ENCODE measurements at places on chromosomes 2 and 18. TPM values are rescaled to one million over a fixed set of nuclear protein-coding genes. Genes with fewer than 3 reads are reported as not detected.

- no peak overlapping the region for H3K27ac ChIP-seq
- no peak overlapping the region for H3K4me3 ChIP-seq
- peaks cover 13% of the 10 kb centered on the region for H3K4me1 ChIP-seq
Measured at GRCh38 chr18:44729631-44730101, 49.0 kb downstream of the SETBP1 start.

DNA sequence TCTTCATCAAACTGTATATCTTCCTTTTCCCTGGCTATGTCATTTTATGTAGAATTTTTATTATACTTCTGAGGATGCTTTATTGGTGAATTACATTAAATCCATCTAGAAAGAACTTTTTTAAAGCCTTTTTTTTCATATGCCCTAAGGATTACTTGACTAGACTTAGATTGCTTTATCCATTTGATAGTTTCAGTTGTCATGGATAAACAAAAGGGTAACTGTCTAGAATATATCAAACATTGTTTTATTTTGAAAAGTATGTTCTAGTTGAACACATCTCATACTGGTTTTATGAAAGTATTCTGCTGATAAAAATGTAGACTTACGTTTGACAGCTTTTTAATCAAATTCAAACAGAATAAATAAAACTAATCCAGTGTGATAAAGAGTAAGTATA, 639.8 kb downstream of the ARHGAP15 start:
- no peak for DNase-seq
- no peak overlapping the region for H3K27ac ChIP-seq
- no peaks in the 10 kb centered on the region for H3K36me3 ChIP-seq
- no peak overlapping the region for H3K4me3 ChIP-seq

DNA sequence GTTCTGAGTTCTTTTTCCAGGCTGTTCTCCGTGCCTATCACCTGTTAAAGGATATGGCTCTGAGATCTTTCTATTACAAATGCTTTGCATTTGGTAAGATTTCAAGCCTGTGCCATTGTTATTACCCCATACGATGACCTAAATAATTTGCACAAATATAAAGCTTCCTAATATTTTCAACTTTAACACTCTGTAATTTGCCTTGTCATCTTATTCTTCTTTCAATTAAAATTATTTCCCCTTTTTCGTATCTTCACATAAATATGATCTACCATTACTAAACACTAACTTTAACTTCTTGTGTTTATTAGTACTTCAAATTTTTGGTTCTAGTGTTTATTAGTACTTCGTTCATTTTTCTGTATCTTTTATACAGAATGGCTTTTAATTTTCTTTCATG, 3.2 kb upstream of the MSL3B start:
- no peaks in the 10 kb centered on the region for H3K36me3 ChIP-seq
- no peaks in the 10 kb centered on the region for H3K27me3 ChIP-seq
- H3K4me1 ChIP-seq, result no peaks in the 10 kb centered on the region
- no peak for DNase-seq
- no peak overlapping the region for H3K27ac ChIP-seq

GRCh38 chr18:24086082-24086481, 52.8 kb upstream of the CABYR start:
- H3K4me3 ChIP-seq, result no peak overlapping the region
- no peak for DNase-seq
- no peaks in the 10 kb centered on the region for H3K36me3 ChIP-seq
- no peaks in the 10 kb centered on the region for H3K27me3 ChIP-seq

Gene ELP2
- 94.8 TPM for total RNA-seq

DNA sequence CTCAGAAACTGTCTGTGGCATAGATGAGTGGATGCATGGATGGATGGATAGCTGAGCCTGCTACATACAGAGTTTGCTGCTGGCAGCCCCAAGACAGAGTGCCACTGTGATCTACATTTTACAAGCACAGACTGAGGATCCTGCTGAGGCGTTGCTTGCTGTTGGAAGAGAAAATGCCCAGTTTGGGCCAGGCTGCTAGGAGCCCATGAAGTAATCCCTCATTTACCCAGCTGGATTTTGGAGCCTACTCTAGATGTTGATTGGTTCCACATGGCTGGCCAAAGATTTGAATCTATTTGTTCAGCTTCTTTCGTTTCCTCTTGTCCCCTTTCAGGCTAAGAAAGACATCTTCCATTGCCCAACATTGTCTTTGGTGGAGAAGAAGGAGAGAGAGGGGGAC, 261.3 kb downstream of the CLIP4 start:
- no peaks in the 10 kb centered on the region for H3K4me1 ChIP-seq
- no peak for DNase-seq
- H3K4me3 ChIP-seq, result no peak overlapping the region

DNA sequence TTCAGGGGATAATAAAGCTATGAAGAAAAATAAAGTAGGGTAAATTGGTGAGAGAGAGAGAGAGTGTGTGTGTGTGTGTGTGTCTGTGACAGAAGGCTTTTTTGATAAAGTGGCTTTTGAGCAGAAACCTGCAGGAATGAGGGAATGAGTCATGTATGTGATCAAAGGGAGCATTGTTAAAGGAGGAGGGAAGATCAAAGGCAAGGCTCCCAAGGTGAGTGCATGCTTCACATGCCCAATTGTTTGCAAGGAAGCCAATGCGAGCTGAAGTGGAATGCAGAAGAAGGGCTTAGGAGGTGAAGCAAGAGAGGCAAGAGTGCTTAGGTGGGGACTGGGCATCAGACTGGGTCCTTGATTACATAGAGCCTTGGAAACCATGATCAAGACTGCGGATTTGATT, 96.8 kb downstream of the DNAH6 start:
- H3K36me3 ChIP-seq, result no peaks in the 10 kb centered on the region
- no peak overlapping the region for H3K27ac ChIP-seq
- no peaks in the 10 kb centered on the region for H3K4me1 ChIP-seq
- DNase-seq, result no peak
- H3K4me3 ChIP-seq, result no peak overlapping the region

GRCh38 chr18:22228976-22229375, 59.6 kb downstream of the GATA6 start:
- no peaks in the 10 kb centered on the region for H3K27me3 ChIP-seq
- H3K4me3 ChIP-seq, result no peak overlapping the region
- H3K27ac ChIP-seq, result no peak overlapping the region
- no peaks in the 10 kb centered on the region for H3K36me3 ChIP-seq

DNA sequence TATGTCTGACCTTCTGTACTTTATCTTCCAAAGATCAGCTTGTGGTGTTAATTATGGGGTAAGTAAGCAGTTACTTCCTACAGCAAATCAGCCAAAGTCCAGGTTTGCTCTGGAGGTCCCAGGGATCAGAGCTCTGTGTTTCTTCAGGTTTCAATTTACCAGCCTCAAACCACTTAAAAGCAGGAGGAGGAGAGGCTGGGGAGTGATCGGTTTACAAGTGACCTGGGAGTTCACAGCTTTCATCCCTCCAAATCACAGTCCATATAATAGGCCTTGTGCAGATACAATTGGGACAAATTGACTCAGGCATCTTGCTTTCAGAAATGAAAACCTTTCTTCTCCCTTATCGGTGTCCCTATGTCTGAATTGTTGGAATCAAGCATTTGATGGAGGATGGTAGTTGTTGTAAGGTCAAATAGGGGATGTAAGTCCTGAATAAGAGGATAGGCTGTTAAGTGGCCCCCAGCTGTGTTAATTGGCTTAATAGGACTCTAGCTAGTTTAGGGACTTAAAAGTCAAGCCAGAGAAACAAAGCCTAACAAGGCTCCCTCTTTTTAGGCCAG, 188.0 kb upstream of the NT5C1B start:
- H3K27me3 ChIP-seq, result no peaks in the 10 kb centered on the region
- no peak for DNase-seq
- H3K4me1 ChIP-seq, result no peaks in the 10 kb centered on the region
- H3K4me3 ChIP-seq, result no peak overlapping the region
- H3K36me3 ChIP-seq, result no peaks in the 10 kb centered on the region

Gene CCDC85A
- total RNA-seq, result 3.9 TPM

DNA sequence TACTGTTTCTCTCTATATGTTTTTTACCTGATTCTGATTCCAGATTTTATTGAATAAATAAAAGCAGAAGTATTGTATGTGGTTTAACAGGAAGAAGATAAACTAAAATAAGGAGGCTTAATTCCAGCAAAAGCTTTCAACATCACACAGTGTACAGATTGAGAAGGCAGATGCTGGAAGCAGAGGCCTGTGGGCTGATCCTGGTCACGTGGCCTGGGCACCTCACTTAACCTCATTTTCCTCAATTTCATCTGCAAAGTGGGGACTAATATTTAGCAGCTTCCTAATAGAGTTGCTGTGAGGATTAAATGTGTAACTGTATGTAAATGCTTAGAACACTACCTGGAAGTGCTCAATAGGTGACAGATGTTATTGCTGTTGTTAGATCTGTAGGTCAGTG, 58.0 kb downstream of the CDCA7 start:
- no peak for DNase-seq
- no peak overlapping the region for H3K27ac ChIP-seq
- no peaks in the 10 kb centered on the region for H3K36me3 ChIP-seq
- no peaks in the 10 kb centered on the region for H3K27me3 ChIP-seq
- H3K4me1 ChIP-seq, result no peaks in the 10 kb centered on the region

Gene SCN9A
- 117 TPM for total RNA-seq

DNA sequence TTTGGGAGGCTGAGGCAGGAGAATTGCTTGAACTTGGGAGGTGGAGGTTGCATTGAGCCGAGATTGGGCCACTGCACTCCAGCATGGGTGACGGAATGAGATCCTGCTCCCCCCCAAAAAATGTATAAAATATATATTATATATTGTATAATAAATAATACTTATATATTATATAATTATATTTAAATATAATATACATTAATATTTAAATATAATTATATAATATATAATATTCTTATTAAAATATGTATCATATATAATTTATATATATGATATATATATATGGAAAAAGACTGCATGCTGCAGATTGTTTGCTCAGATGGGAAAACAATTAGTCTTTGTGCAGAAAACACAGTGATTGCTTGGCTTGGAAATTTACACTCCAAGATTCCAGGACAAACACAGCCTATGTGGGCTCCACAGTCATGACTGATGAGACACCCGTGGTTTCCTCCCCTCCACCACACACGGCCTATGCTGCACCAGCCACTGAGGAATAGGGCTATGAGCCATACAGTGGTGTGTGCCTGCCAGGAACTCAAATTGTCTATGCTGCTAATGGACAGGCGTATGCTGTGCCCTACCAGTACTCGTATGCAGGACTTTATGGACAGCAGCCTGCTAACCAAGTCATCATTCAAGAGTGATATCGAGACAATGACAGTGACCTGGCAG, 30.0 kb downstream of the PMAIP1 start:
- no peak overlapping the region for H3K4me3 ChIP-seq
- H3K27ac ChIP-seq, result no peak overlapping the region
- no peaks in the 10 kb centered on the region for H3K4me1 ChIP-seq
- H3K27me3 ChIP-seq, result no peaks in the 10 kb centered on the region
- no peaks in the 10 kb centered on the region for H3K36me3 ChIP-seq
- DNase-seq, result no peak

Gene GRP
- 2.9 TPM for total RNA-seq

DNA sequence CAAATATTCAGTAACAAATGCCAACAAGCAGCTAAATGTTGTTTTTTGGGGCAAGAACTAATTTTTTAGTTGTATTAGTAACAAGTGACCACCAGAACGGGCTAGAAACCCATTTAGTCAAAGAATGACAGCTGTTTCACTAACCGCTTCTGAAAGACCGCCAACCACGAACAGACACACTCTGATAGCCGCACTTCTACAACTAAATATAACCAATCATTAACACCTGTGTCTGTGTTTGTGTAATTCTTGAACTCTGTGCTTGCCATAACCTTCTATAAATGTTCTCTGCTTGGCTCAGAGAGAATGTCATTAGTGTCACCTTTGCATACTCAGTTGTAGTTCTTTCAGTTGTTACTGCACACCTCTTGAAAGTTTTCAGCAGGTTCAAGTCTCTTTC, 526.3 kb upstream of the LRRTM1 start:
- no peaks in the 10 kb centered on the region for H3K27me3 ChIP-seq
- no peaks in the 10 kb centered on the region for H3K4me1 ChIP-seq
- DNase-seq, result no peak
- H3K36me3 ChIP-seq, result no peaks in the 10 kb centered on the region

DNA sequence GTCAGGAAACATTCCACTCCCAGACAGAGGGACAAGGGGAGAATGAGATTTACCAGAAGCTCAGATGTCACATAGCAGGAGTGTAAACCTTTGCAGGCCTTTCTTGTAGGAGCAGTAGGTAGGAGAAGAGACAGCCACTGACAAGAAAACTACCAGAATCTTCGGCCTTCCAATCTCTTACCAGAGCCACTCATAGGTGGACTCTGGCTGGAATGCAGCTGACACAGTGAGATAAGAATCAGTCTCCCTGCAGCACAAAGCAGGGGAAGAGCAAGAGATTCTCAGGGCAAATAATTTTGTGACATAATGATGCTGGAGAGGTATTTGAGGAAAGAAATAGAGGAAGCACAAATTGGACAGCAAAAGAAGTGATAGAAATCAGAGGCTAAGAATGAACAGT, 1534.5 kb downstream of the DPP10 start:
- H3K4me3 ChIP-seq, result no peak overlapping the region
- H3K27ac ChIP-seq, result no peak overlapping the region
- H3K36me3 ChIP-seq, result no peaks in the 10 kb centered on the region
- no peaks in the 10 kb centered on the region for H3K4me1 ChIP-seq

DNA sequence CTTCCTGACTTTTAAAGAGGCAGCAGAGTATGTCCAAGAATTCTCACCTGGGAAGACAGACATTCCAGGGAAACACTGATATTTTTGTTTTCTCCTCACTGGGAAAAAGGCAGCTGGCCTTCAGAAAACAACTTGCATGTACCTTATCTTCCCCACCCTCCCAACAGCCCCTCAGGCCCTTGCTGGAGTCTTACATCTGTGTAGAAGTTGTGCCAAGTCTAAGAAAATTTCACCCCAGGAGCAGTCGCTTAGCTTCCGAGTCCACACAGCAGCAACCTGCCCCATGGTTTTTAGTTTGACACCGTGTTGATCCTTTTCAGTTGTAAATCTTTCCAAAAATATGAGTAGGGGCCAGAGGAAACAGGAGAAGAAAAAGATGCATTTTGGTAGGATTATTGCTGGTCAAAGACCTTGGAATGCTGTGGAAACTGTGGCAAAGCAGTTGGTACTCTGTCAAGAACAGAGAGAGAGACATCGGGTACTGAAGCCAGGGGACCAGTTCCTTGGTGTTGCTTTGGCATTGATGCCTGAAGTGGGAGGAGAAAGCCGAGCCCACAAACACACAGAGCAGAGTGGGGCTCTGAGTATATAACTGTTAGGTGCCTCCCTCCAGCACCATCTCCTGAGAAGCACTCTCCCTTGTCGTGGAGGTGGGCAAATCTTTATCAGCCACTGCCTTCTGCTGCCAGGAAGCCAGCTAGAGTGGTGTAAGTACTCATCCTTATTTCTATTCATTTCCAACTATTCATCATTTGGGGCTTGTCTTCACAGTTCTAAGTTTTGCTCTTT, at the start of gene SLC14A1:
SLC14A1 (plus strand) TSS at position 615 of the 789 bp plus-strand sequence. CDS start 6,140 bp downstream, outside the sequence.
- no peak within 1 kb of the TSS for H3K27ac ChIP-seq
- H3K36me3 ChIP-seq, result no peaks in the 10 kb centered on the region
- no peak within 1 kb of the TSS for H3K4me3 ChIP-seq

Measured in testis (tissue), 5 donors.